ENCODE measurements at places on chromosomes 12 and 14.

DNA sequence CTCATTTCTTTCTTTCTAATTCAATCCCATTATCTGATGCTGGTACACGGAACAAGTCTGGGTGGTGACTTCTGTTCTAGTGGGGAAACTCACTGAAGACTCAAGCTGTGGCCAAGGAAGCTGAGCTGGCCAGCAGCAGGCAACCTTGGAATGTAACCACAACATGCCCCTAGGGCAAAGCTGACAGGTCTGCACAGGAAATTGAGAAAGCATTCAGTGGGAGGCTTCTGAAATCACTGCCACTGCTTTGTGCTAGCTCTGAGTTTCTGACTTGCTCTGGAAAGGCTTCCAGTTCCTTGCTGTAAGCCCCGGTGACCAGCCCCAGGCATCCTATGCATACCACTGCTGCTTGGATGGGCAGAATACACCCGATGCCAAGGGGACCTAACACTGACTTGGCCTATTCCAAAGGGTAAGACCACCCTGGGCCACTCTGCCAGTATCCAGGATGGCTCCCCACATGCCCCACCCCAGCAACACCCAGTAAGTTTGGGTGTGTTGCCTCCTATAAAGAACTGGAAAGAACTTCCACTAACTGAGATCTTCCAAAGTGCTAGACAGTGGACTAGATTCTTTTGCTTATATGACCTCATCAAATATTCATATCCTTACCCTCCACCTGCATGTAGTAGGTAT lies 84.5 kb upstream of the CDKN3 start:
- no peak for DNase-seq

DNA sequence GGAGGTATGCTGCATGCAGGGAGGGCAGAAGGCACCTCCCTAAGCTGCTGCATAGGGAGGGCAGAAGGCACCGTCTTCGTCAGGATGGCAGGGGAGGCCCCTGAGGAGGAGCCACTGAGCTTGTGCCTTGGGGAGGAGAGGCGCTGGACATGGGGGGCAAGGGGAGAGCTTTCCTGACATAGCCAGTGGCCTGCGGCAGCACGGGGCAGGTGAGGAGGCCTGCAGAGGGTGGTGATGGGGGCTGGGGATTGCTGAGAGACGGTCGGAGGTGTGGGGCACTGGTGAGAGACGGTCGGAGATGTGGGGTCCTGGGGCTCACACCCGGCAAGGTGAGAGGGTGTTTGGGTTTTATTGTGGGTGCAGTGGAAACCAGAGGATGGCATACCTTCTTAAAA lies 10.4 kb upstream of the BDKRB2 start:
- DNase-seq = no peak

DNA sequence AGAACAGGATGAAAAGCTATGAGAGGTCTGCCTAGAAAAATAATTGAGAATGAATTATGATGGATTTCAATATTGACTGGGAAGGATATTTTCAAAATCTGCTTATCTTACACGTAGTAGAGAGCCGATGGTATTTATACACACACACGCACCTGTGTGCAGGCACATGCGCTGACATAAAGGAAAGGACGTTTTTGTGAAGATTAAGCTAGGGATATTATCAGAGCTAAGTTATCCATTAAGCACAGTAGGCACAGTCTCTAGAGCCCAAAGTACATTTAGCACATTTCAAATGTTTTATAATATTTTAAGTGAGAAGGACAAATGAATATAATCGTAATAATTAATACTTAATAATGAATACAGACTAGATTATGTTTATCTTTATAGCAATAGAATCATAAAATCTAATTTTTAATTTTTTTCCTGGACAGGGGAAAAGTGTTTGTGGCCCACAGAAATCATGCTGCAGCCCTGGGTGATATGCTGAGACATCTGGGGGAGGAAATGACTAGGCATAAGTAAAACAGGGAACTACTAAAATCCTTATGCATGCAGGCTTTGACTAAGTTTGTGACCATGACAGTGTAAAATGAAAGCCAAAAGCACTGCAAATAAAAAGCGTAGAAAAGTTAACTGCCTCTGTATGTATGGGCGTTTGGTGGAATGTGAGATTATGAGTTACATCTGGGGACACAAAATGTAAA lies 146.1 kb downstream of the KITLG start:
- no peak for DNase-seq

GRCh38 chr14:51818748-51819380 lies 41.5 kb upstream of the GNG2 start:
- no peak for DNase-seq

- DNase-seq = no peak
These were observed 6.6 kb upstream of the AAAS start for GRCh38 chr12:53328043-53328435.

DNA sequence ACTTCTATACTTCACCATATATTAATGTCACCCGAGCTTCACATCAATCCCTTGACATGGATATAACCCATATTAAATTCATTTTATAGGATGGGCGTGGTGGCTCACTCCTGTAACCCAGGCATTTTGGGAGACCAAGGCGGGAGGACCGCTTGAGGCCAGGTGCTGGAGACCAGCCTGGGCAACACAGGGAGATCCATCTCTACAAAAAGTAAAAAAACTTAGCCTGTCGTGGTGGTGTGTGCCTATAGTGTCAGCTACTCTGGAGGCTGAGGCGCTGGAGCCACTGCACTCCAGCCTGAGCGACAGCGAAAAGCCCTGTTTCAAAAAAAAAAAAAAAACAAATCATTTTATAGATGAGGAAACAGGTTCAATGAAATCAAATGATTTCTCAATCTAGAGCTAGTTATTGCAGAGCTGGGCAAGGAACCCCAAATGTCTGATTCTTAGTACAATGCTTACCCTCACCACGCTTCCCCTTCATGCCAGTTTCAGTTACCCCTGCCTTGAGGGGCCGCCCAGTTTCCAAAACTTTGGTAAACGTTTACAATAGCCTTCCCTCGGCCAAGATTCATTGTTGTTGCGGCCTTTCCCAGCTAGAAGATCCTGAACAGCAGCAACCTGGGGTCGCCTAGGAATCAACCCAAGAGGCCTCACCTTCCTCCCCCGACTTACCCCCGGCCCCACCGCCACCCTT lies 751 bp downstream of the PSMB5 start:
- DNase-seq = no peak

DNA sequence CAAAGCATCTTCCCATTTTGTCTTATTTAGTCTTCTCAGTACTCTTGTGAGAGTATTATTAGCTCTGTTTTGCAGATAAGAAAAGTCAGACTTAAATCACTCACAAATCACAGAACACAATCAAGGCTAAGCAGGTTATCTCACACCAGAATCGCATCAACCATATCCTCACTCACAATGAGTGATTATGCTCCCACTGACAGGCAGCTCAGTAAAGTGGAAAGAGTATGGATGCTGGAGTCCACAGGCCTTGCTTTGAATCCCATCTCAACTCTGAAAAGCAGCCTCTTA lies 43.1 kb downstream of the TTC7B start:
- no peak for DNase-seq

GRCh38 chr12:64800640-64801039 lies 23.8 kb upstream of the TBC1D30 start:
- DNase-seq = no peak

All from stimulated activated CD4-positive, alpha-beta T cell treated with anti-CD3 and anti-CD28 coated beads, Interleukin-1b, Interleukin-23, amount 100 ng/mL, for 1 hour (primary cell).